NCI-H1694 (cell line): ENCODE measurements at places on chromosomes 1 and 21.

DNA sequence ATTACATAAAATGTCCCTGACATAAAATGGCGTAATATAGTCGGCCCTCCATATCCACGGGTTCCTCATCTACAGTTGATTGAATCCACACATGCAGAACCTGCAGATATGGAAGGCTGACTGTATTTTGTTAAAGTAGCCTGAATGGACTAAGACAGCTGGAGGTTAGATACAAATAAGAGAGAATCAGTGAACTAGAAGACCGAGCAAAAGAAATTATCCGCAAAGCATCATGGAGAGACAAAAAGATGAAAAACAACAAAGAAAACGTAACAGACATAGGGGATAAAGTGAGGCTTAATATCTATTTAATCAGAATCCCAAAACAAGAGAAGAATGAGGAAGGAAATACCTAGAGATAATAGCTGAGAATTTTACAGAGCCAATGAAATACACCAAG is 20.3 kb downstream of the LTN1 start:
- DNase-seq = no peak

GRCh38 chr1:70195342-70195741 is 10.0 kb downstream of the LRRC40 start:
- no peak for DNase-seq

- DNase-seq = no peak
Measured at GRCh38 chr21:43031121-43031619, 44.5 kb downstream of the CBS start.

DNA sequence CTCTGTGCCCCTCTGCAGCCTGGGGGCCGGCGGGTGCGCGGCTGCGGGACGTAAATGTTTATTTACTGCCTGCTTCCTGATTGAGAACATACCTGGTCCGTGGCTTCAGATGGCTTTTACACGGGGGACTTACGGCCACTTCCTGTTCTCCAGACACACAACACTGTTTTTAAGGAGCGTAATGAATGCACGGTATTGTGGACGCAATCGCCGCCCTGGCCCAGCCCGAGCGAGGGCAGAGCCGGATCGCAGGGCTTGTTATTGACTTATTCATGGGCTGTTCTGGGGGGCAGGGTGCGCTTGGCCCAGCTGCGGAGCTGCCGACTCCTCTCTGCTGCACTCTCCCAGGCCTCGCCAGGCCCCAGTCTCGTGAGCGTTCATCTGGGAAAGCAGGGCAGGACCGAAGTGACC is 52.8 kb upstream of the ACTRT2 start:
- DNase-seq = no peak

GRCh38 chr1:34876406-34876805 is 16.9 kb upstream of the SMIM12 start:
- DNase-seq = no peak

DNA sequence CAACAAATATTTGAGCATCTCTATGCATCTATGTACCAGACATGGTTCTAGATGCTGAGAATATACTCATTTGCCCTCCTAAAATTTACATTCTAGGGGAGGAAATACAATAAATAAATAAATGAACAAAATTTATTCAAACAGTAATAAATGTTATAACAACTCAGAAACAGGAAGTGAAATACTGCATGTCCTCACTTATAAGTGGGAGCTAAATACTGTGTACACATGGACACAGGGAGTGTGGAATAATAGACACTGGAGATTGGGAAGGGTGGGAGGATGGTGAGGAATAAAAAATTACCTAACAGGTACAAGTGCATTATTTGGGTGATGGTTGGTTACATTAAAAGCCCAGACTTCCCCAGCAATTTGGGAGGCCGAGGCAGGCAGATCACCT is 4.3 kb downstream of the COA7 start:
- no peak for DNase-seq

DNA sequence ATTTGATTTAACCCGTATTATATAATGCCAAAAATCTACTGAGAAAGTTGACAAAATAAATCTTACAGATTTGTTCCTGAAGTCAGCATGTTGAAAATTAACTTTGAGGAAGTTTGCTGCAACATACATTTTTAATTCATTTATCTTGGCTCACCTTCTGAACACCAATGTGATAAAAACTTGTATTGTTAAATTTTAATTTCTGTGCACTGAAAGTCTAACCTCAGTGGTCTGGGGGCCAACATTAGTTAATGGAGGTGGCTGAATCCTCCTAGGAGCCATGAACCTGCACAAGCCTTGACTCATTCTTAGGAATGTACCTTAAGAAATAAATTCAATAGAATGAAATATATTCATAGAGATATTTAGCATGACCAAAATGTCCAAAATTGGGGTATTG is 95.3 kb downstream of the ADSS2 start:
- DNase-seq = no peak

DNA sequence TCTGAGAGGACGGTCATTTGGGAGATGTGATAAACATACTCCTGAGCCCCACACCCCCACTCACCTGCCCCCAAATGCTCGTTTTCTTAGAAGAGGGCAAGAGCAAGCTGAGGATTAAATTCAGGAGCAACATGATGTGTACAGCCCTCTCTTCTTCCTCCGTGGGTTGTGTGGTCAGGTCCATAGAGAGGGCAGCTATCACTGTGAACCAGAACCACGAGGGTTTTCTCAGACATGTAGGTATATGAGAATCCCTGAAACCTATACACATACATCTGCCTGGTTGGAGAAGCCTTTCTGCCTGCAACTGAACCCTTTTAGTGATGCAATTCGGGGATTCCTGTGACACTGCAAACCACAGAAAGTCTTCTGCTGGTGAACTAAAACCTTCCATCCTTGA is 38.9 kb downstream of the PGM1 start:
- DNase-seq = no peak

DNA sequence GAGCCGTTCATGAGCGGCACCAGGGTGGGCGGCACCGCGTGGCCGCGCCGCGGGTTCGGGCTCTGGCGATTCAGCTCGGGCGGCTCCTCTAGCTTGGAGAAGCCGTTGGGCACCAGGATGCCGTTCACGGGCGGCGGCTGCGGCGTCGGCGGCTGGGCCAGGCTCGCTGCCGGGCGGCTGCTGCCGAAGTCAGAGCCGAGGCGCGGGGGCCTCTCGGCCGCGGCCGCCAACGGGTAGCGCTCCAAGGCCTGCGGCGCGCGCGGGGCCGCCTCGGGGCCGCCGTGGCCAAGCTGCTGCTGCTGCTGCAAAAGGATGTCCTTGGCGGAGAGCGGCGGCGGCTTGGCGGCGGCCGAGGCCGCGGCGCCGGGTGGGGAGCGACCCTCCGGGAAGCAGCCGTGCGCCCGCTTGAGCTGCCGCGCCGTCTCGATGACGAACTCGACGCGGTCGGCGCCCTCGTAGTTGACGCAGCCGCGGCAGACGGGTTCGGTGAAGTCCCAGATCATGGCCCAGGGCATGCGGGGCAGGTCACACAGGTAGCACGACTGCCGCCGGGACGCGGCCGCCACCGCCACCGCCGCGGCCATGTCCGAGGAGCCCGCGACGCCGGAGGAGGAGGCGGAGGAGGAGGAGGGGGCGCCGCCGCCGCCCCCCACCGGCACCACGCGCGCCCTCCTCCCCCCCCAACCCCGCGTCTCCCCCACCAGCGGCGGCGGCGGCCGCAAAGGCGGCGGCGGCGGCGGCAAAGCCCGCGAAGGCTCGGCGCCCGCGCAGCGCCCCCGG is 877 bp downstream of the IRF2BP2 start:
- DNase-seq = no peak

DNA sequence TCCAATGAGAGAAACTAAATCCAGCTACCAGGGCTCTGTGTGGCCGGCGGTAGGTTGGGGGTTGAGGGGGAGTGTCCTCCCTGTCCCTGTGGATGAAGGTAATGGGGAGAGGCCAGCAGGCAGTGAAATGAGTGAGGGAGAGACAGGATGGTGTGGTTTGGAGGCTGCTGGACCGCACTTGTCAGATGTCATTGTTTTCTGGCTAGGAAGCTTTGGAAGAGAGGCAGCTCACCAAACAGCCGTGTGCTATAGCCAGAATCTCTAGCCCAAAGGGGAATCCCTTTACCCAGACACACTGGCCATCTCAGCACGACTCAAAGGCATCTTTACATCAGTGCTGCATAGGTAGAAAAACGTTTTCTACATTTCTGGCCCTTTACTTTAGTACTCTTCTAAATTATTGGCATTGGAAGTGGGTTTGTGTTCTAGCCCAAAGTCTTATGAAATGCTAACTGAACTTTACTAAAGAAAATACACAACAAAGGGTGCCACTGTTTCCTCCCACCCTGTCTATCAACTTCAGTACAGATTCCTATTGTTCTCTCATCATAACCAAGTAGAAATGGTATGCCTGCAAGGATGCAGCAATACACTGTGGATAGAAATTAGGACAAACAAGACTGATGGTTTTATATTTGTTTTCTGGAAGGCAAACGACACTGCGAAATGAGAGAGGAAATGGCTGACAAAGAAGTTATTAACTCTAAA is 95.9 kb upstream of the COA6 start:
- no peak for DNase-seq
